HS-27A (cell line): ENCODE measurements at places on chromosomes 6 and 20.

GRCh38 chr6:125932451-125932795, 24.1 kb upstream of the HINT3 start:
- DNase-seq = no peak

GRCh38 chr6:9403736-9404135, 968.4 kb upstream of the SLC35B3 start:
- DNase-seq = no peak

GRCh38 chr6:43910638-43911353, 140.8 kb downstream of the VEGFA start:
- DNase-seq = no peak

GRCh38 chr6:136025736-136026135, 174.2 kb downstream of the PDE7B start:
- DNase-seq = no peak

- no peak for DNase-seq
Measured at GRCh38 chr6:98669371-98669770, 165.0 kb upstream of the POU3F2 start.
